EH (cell line): ENCODE measurements at places on chromosomes 6 and 20.

DNA sequence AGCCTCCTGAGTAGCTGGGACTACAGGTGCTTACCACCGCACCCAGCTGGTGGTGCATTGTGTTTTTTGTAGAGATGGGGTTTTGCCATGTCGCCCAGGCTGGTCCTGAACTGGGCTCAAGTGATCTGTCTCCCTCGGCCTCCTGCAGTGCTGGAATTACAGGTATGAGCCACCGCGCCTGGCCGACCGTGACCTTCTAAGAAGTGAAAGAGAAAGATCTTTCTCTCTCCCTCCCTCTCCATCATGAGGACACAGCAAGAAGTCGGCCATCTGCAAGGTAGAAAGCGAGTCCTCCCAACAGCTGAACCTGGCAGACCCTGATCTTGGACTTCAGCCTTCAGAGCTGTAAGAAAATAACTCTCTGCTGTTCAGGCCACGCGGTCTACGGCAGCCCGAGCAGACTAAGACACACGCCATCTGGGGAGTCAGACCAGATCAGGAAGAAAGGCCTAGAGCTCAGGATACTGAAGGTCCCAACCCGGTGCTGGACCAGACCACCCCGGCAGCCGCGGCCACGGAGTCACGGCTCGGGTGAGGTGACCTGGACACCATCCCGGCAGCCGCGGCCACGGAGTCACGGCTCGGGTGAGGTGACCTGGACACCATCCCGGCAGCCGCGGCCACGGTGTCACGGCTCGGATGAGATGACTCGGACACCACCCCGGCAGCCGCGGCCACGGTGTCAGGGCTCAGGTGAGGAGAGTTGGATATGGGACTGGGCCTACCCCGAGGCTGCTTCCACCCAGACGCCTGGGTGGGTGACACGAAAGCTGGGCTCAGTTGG is 9.6 kb downstream of the GMEB2 start:
- no peak for DNase-seq

- DNase-seq = peak; percentile 97
These were observed at the start of gene GPANK1 for GRCh38 chr6:31664790-31665500. TSS of gene GPANK1 (minus strand) at chr6:31664997. CDS start at chr6:31664478, 519 bp downstream.

GRCh38 chr6:116190550-116190949 is 63.3 kb downstream of the TSPYL4 start:
- peak; percentile 89 for DNase-seq

GRCh38 chr6:106253731-106254130 is 71.8 kb downstream of the ATG5 start:
- DNase-seq = peak; percentile 71

DNA sequence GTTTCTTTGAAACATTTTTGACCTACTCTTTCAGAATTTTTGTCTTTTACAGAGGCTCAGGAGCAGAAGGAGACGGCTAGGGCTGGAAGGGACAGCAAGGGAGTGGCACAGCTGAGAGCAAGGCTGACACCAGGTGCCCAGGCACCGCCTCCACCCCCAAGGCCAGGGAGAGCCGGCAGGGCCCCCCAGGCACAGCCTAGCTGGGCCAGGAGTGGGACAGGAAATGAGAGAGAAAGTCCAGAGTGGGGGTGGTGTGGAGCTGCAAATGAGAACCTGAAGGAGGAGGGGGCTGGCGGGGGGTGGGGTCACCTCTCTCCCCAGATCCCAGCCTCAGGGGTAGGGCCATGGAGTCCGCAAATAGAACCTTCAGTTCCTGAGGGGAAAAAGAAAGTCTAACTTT is 236.7 kb downstream of the CDC5L start:
- DNase-seq = no peak
